ENCODE measurements at places on chromosomes 12 and 14.

GRCh38 chr14:94897082-94897481 lies 127.2 kb upstream of the GSC start:
- DNase-seq = no peak

DNA sequence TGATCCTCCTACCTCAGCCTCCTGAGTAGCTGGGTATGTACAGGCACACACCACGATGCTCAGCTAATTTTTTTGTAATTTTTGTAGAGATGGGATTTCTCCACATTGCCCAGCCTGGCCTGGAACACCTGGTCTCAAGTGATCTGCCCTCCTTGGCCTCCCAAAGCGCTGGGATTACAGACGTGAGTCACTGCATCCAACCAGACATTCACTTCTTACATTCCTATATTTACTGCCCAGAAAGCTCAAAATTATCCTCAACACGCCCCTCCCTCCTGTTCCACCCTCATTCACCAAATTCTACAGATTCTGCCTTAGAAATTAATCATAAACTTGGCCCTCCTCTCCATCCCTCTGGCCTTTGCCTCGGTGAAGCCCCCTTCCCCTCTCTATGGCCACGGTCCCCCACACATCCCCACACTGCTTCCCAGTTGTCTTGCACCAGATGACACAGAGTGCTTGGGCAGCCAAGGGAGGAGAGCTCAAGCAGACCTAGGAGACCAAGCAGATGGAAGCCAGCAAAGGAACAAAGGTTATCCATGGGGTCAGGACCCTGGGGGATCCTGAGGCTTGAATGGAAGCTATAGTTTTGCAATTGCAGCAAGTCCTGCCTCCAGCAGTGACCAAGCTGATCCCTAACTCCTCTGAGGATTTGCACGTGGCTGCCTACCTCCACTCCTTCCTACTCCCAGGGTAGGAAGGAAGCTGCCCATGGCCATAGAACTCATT lies 213.2 kb upstream of the FOXN3 start:
- no peak for DNase-seq

DNA sequence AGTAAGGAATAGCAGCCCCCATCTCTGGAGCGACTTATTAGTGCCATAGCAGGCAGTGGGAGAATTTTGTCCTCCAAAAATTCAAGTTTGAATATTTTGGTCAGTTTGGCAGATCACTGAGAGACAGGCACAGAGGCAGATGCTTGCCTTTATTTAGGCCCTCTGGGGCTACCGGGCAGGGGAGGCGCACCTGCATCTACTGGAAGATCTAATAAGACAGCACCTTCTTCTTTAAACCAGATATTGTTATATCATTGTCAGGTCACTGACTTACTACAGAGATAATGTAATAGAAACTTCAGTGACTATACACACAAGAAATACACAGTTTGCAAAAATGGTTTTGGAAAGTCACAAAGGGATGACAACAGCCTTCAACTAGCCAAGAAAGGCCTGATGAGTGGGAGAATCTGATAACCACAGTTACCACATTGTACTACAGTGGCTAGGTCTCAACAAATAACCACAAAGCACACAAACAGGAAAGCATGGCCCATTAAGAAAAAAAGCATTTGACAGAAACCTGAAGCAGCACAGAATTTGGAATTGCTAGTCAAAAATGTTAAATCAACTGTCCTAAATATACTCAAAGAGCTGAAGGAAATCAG lies 56.8 kb downstream of the CDK17 start:
- DNase-seq = no peak

- no peak for DNase-seq
These were observed 34.9 kb upstream of the CERS5 start for GRCh38 chr12:50201987-50202521.

DNA sequence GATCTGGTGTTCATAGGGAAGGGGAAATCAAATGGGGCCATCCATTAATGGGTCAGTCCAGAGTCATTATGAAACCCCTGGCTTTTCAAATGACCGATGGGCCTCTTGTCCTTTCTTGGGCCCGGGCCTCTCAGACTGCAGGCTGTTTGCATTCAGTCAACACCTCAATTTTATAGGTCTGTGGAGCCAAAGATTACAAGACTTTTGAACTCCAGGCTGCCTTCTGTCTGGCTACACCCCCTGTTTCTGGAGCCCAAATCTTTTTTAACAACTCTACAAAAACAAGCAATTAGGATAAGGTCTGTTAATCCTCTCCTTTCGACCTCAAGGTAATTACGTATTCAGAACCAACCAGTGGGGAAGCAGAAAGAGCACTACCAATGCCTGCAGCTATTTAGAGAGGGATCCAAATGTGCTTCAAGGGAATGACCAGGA lies 35.6 kb downstream of the DUSP6 start:
- DNase-seq = no peak

DNA sequence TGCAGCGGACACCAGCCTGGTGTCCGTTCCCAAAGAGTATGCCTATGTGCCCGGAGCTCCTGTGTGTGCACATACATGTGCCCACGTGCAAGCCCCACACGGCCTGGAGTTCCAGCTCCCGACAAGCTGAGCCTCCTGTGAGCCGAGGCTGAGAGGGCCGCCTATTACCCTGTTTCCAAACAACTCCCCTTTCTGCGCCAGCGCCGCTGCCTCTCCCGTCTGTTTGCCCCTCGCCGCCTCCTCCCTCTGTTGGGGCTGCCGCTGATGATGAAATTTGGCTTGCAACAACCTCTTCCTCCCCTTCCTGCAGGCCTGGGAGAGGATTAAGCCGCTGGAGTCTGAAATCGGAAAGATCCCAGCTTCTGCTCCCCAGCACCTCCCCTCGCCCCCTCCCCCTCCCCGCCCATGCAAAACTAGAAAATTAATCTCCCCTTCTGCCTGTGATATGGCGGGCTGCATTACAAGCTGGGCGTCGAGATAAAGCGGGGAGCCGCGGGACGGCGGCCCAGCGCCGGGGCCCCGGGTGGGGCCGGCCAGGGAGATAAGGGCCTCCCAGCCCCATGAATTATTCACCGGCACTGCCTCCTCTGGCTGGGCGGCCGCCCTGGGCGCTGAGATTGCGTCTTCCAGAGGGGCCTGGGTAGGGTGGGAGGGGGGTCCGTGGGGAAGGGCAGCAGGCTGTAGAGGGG lies 6.8 kb upstream of the ASIC1 start:
- no peak for DNase-seq

DNA sequence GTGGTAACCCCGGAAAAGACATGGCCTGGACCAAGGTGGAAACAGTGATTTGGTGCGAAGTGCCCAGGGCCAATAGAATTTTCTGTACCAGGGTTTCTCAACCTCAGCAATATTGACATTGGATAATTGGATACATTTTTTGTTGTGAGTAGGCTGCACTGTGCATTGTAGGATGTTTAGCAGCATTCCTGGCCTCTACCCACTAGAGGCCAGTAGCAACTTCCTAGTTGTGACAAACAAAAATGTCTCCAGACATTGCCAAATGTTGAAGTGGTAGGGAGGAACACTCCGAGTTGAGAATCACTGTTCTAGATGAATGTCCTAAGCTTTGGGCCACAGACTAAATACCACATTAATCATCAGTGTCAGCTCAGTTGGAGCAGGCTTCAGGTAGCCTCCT lies 6.2 kb upstream of the CGRRF1 start:
- DNase-seq = no peak

GRCh38 chr12:12723681-12724420 lies 6.7 kb downstream of the CDKN1B start:
- DNase-seq = no peak

- DNase-seq = no peak
These were observed 246.7 kb downstream of the TTC6 start for GRCh38 chr14:37842106-37842505.

DNA sequence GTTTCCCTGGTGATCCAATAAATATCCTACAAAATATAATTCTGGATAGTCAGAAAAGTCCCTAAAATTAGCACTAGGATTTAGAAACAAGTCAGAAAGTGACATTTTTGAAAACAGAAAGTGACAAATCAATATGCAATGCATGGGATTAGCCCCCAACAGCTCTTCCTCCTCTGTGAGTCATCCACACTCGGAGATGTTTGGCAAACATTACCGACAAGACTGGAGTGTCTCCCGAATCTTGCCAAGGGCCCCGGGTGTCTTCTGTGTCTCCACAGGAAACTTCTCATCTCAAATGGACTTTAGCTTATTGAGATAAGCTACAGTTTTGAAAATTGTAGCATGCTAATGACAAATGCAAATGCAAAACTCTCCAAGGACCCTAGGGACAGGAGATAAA lies 398.9 kb upstream of the CCDC196 start:
- no peak for DNase-seq

DNA sequence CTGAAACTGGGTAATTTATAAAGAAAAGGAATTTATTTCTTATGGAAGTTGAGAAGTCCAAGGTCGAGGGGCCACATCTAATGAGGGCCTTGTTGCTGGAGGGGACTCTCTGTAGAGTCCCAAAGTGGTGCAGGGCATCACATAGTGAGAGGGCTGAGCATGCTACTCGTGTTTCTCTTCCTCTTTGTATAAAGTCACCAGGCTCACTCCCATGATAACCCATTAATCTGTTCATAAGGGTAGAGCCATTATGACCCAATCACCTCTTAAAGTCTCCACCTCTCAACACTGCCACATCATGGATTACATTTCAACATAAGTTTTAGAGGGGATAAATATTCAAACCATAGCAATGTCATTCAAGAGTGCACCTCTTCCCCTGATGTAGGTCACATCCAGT lies 79.1 kb upstream of the ATP2B1 start:
- DNase-seq = no peak

DNA sequence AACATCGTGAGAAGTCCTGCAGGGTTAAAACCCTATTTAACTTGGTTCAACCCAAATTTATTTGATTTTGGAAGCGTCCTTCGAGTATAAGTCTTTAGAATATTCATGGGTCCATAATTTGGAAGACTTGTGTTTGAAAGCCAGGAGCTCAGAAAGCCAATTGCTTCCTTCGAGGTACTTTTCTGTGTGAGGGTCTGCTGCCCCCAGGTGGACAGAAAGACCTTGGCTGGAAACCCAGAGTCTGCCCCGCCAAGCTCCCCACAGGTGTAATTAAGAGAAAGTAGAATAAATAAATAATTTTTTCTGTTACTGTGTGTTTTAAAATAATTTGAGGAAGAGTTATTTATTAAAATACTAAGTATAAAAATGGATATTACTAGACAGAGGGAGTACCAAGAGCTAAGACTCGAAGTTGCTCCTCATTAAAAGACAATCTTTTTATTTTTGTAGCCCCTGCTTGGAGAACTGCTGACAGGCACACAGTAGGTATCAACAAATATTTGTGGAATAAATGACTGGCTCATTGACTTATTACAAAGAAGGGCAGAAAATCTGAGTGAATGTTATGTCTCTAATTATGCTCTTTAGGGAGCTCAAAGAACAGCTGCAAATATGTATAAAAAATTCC lies 105.8 kb downstream of the PAH start:
- DNase-seq = no peak

DNA sequence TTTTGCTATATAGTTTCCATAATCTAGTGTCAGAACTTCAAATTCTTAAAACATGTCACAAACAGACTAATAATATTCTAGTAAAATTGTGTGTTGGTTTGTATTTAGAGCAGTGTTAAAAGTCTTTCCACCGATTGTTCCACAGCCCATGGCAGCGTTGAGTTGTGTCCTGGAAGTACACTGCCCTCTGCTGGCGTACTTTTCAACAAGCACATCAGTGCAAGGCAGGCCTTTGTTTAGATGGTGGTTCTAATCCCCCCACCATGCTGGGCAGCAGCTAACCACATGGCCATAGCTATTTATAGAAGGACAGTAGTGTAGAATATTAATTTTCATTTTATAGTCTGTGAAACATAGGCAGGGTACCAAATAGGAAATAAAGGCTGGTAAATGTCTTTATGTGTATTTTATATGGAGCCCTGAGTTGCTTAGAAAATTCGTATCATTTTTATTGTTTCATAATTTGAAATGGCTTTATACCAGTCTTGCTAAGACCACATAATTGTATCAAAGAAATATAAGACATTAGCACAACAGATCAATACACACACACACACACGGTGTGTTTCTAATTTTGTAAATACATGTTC lies 235.4 kb downstream of the SEC23A start:
- no peak for DNase-seq

GRCh38 chr12:105384220-105384619 lies 53.7 kb downstream of the C12orf75 start:
- DNase-seq = no peak

DNA sequence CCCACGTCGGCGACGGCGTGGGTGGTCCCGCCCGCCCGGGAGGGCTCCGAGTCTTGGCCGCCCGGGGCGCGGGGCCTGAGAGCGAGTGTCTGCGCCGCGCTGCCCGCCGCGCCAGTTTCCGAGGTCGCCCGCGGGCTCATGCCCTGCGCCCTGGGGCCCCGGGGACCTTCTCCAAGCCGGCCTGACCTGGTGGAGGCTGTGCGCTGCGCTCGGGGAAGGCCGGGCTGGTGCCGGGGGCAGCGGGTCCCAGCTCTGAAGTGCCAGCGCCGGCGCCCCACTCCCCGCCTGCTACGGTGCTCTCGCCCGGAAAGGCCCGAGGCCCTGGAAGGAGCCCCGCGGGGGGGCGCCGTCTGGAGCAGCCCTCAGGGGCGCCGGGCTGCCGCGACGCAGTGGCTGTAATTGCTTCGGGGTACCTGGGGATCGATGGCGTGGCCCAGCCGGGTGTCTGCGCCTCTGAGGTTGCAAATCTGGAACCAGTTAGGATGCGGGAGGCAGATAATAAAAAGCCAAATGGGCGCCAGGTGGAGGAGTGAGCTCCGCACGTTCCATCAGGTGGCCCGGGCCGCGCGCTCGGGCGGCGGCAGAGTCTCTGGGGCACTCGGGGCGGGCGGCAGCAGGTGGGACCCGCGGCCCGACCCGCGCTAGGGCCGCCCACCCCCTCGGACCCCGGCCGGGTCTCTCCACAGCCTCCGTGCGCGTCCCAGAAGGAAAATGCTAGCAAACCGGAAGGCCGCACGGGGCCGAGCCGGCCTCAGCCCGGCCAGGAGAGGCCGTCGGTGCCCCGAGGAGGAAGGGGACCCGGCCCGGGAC lies 102.3 kb upstream of the DIO3 start:
- no peak for DNase-seq

DNA sequence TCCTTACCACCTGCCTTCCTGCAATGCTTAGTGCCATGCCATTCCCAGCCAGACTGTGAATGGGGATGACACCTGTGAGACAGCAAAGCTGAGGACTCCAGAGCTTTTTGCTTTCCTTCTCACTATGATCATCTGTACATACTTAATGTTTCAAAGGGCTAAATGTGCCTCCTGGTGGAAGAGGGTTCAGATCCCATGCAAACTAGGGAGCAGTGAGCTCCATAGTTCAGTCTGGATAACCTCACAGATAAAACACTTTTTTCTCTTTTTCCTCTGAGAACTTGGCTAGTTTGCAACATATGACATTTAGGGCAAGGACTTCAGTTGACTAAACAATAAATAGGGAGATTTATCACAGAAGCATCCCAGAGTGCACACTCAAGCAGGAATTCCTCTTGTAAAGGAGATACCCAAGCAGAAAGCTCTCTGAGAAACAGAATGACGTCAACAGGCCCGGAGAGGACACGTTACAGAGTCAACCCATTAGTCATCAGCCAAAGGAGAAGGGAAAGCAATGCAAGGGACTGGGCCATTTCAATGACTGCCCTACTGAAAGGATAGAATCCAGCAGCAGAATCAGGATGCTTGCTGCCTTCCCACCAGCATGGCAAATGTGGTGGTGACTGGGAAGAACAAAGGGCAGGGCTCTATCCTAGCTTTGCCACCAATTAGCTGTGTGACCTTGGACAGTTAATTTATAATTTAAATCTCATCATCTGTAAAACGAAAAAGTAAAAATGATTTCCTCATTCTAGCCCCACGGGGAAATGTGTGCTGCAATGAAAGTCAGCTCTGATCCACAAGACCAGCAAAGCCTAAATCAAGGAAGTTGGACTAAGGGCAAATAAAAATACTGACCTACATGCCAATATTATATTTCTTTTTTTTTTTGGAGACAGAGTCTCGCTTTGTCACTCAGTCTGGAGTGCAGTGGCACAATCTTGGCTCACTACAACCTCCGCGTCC lies 80.8 kb upstream of the ACTN1 start:
- no peak for DNase-seq
